Muscle of arm (tissue), 14 donors: ENCODE measurements at places on chromosomes 12 and 14. TPM values are rescaled to one million over a fixed set of nuclear protein-coding genes. Genes with fewer than 3 reads are reported as not detected.

CKAP4 gene
- 76.7 TPM for polyA plus RNA-seq

DNA sequence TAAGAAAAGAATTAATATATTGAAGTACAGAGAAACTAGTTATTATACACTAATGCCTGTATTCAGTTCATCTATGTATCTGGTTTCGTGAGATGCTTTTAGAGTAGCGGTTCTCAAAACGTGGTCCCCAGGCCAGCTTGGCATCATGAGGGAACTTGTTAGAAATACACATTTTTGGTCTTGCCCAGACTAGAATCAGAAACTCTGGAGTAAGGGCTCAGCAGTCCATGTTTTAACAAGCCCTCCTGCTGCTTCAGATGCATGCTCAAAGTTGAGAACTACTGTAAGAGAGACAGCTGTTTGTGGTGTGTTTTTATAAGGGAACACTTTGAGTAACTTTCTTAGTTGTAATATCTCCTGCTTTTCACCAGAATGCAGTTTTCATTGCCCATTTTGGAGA lies 18.1 kb downstream of the GPATCH2L start:
- no peak for DNase-seq

REM2 gene
- polyA plus RNA-seq, result 0.14 TPM

ANKRD13A gene
- polyA plus RNA-seq, result 63.5 TPM

PARP11 gene
- 7.4 TPM for polyA plus RNA-seq

SLCO1B3 gene
- 0.12 TPM for polyA plus RNA-seq

GRCh38 chr12:96152164-96152563 lies 42.0 kb upstream of the ELK3 start:
- no peak for DNase-seq

CNPY2 gene
- 44.9 TPM for polyA plus RNA-seq

PIK3C2G gene
- polyA plus RNA-seq, result not detected

- DNase-seq, result no peak
These were observed 100.9 kb downstream of the DICER1 start for GRCh38 chr14:95056476-95056875.

DNA sequence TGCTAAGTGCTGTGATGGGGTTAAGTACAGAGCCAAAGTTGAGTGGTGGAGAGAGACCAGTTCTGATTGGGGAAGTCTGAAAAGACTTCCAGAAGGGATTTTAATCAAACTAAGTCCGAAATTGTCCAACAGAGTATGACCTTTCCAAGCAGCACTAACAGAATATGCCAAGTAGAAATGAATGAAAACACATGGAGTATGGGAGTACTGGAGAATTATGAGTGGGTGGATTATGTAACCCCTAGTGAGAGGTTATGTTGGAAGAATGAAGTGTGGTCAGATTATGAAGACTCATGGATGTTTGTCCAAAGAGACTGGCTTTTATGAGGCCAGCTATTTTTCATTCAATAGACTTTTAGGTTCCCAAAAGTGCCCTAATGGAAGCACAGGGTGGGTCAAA lies 94.0 kb upstream of the PLEKHA5 start:
- peak; percentile 45 for DNase-seq

GRCh38 chr12:124520907-124521306 lies 46.5 kb downstream of the NCOR2 start:
- no peak for DNase-seq

ANKRD33 gene
- 0.08 TPM for polyA plus RNA-seq

DNA sequence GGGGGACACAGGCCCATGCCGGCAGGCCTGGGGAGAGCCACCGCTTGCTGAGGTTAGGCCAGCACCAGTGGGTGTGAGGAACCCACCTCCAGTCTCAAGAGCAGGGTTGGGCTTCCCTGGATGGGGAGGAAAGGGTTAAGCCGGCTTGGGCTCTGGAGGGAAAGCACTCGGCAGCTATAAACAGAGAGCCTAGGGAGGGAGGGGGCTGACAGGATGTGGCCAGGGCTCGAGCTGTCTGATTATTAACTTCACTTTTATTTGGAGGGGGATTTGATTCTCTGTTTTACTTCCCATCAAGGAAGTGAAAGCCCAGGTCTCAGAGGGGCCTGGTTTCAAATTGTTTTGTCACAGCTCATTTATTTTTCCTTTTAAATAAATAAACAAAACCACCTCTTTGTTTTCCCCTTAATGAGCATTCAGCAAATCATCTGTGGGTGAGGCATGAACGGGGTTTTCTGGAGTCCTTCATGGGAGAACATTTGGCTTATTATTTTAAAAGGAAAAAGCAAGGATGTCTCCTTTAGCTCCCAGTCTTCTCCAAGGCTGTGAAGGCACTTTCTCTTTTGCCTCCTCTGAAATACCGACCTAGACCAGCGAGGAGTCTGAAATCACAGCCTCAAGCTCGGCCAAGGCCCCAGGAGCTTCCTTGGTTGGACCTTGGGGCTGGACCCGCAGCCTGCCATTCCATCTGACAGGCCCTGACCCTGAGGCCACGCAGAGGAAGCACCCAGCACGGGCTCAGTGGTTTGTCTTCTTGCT lies 21.9 kb upstream of the ZFP36L1 start:
- no peak for DNase-seq

- peak; percentile 27 for DNase-seq
These were observed 2.7 kb downstream of the CMTM5 start for GRCh38 chr14:23379366-23380196.

DNA sequence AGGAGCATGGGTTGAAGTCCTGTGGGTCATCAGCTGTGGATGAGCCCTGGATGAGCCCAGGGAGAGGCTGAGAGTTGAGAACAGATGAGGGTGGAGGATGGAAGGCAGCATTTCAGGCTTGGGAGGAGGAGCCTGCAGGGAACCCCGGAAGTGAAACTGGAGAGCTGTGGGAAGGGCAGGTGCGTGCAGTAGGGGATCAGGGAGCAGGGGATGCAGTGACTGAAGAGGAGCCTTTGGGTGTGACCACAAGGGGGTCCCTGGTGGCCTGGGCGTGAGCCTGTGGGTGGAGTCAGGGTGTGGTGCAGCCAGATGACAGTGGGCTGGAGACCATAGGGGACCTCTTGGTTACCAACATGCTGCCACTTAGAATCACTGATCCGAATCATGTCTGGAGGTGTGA lies 115.5 kb downstream of the PAPOLA start:
- DNase-seq, result no peak

GRCh38 chr14:68140076-68140741 lies 320.6 kb downstream of the RAD51B start:
- peak; percentile 79 for DNase-seq

TMEM229B gene
- 0.34 TPM for polyA plus RNA-seq
